HFFc6 (cell line): ENCODE measurements at places on chromosomes 3 and 15. TPM values are rescaled to one million over a fixed set of nuclear protein-coding genes. Genes with fewer than 3 reads are reported as not detected.
A peak's percentile ranks its signal among the peaks of the same experiment; 100 is the strongest.

DNA sequence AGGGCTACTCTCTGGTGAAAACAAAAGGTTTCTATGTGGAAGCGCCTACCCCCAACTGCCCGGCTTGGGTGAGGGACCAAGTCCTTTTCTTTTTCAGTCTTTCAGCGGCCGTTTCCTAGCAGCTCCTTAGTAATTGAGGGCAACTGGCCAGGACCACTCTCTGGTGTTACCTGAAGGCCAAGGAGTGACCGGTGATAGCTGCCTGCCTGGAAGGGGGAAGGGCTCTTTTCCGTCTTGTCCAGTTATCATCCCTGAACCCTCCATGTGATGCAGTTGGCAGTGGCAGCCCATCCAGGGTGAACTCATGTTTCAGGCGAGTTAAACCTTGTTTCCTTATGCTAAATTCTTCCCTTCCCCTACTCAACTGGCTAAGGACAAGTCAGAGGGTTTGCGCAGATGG is 33.3 kb downstream of the RHCG start:
- no peaks in the 10 kb centered on the region for H3K36me3 ChIP-seq
- peaks cover 17% of the 10 kb centered on the region; the same call in 1 of the 2 replicates for H3K27me3 ChIP-seq
- no peak overlapping the region for H3K27ac ChIP-seq
- DNase-seq, result no peak
- no peak overlapping the region; the same call in 1 of the 2 replicates for H3K4me3 ChIP-seq

DNA sequence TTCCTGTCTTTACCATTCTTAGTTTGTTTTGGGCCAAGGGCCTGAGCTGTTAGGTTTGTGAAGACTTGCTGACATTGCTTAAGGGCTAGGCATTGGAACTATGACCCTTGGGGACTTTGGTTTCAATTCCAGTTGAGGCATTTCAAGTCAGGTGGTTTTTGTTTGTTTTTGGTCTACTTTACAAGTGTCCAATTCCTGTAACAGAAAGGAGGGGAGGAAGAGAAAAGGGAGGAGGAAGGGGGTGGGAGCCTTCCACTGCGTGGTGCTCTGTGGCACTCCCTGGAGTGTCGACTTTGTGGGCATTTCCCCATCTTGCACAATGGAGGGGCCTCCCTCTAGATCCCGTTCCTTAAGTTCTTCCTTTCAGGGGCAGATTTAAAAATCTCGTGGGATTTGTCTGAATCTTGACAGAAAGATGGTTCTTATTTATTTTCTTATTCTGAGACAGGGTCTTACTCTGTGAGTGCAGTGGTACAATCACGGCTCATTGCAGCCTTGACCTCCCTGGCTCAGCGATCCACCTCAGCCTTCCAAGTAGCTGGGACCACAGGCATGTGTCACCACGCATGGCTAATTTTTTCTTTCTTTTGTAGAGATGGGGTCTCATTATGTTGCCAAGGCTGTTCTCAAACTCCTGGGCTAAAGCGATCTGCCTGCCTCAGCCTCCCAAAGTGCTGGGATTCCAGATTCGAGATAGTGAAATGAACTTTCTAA is 59.5 kb upstream of the RYK start:
- peaks cover 2% of the 10 kb centered on the region for H3K27me3 ChIP-seq
- H3K36me3 ChIP-seq, result no peaks in the 10 kb centered on the region
- H3K4me1 ChIP-seq, result peaks cover 63% of the 10 kb centered on the region
- no peak overlapping the region for H3K4me3 ChIP-seq
- H3K27ac ChIP-seq, result peak overlapping the region; percentile 83
- DNase-seq, result no peak

ROPN1 gene
- not detected in 3 replicates for total RNA-seq

DNA sequence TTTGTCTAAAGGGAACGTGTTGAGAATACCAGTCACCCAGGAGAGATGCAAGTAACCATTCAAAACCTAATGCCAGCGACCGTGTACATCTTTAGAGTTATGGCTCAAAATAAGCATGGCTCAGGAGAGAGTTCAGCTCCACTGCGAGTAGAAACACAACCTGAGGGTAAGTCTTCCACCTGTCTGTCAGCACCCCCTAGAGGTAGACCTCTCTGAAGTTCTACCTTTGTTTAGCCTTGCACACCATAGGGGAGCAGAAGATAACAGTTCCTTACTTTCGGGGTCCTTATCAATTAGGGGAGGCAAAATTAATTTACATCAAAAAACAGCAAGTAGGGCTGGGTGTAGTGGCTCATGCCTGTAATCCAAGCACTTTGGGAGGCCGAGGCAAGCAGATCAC is 124.4 kb downstream of the HCN4 start:
- H3K4me3 ChIP-seq, result no peak overlapping the region
- H3K27ac ChIP-seq, result no peak overlapping the region
- H3K4me1 ChIP-seq, result no peaks in the 10 kb centered on the region
- H3K27me3 ChIP-seq, result peaks cover 3% of the 10 kb centered on the region

GRCh38 chr3:104717828-104718196 is 648.9 kb upstream of the ALCAM start:
- H3K36me3 ChIP-seq, result peaks cover 5% of the 10 kb centered on the region
- H3K4me3 ChIP-seq, result no peak overlapping the region
- no peak overlapping the region for H3K27ac ChIP-seq

- H3K4me1 ChIP-seq, result peaks cover 10% of the 10 kb centered on the region; the same call in 1 of the 2 replicates
- no peak overlapping the region for H3K27ac ChIP-seq
- 0 out of 2 replicates have a peak, but pooled peaks cover 2% of the 10 kb centered on the region for H3K27me3 ChIP-seq
- no peak overlapping the region for H3K4me3 ChIP-seq
Measured at GRCh38 chr15:34252545-34252944, 27.7 kb downstream of the EMC4 start.

GRCh38 chr3:166688665-166689064 is 691.4 kb downstream of the ZBBX start:
- no peak overlapping the region for H3K27ac ChIP-seq
- no peaks in the 10 kb centered on the region for H3K4me1 ChIP-seq
- no peaks in the 10 kb centered on the region for H3K27me3 ChIP-seq
- H3K36me3 ChIP-seq, result no peaks in the 10 kb centered on the region; the same call in 1 of the 2 replicates
- H3K4me3 ChIP-seq, result no peak overlapping the region

GRCh38 chr3:140252812-140253656 is 318.0 kb downstream of the CLSTN2 start:
- no peaks in the 10 kb centered on the region; the same call in 1 of the 2 replicates for H3K36me3 ChIP-seq
- no peaks in the 10 kb centered on the region for H3K27me3 ChIP-seq
- DNase-seq, result no peak
- no peak overlapping the region for H3K27ac ChIP-seq
- no peak overlapping the region for H3K4me3 ChIP-seq

DNA sequence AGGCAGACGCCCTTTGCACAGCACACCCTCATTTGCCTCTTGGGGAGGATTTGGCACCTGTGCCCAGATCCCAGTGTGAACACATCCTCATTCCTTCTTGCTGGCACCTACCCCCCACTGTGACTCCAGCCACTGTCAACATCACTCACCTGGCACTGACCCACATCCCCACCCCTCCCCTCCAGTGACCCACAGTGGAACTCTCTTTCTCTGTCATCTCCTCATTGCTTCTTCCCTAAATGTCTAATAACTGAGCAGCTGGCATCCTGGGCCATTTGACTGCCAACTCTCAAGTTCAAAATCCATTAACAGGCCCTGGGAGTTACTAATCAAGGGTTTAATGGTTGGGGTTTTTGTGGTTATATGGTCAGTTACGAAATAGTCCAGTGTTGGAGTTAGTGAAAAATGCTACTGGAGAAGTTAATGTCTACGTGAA is 14.4 kb downstream of the SNAPC5 start:
- no peaks in the 10 kb centered on the region for H3K27me3 ChIP-seq
- H3K4me3 ChIP-seq, result no peak overlapping the region
- peak; percentile 30 for DNase-seq
- peaks cover 25% of the 10 kb centered on the region for H3K4me1 ChIP-seq
- peaks cover 31% of the 10 kb centered on the region for H3K36me3 ChIP-seq

DNA sequence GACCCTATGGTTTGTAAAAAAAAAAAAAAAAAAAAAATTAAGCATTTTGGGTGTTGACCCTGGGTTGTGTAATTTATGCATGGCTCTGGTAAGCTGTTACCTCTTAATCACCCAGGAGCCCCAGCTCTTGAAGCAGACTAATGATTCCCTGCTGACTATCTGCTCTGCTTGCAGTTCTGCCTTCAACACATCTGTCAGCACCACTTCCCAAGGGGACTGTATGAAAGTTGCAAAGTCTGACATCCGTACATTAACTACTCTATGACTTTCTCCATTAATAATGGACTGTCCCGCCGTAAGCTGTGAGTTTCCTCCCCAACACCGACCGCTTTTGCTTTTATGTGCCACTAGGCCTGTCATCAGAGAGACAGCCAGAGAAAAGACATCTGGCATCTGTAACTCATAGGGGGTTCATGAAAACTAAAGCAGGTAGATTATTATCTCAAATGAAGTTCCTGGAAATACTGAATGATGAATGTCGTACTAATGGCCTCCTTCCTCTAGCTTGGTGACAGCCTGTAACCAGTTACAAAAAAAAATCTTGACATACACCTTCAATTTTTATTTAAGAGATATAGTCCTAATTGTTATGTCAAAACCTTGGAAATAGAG is 271.5 kb downstream of the IL5RA start:
- no peak for DNase-seq
- H3K36me3 ChIP-seq, result no peaks in the 10 kb centered on the region; the same call in 1 of the 2 replicates
- no peak overlapping the region for H3K4me3 ChIP-seq
- H3K4me1 ChIP-seq, result no peaks in the 10 kb centered on the region

SEMA3F gene
- total RNA-seq, result 23.5 to 36.5 TPM (median 31.5 TPM) in 3 replicates
